Calu3 (cell line): ENCODE measurements at places on chromosomes 6 and 20. TPM values are rescaled to one million over a fixed set of nuclear protein-coding genes. Genes with fewer than 3 reads are reported as not detected.

PFDN4 gene
- total RNA-seq = 61.8 TPM in 2 replicates

VARS1 gene
- total RNA-seq = 316 and 331 TPM in 2 replicates

AKAP12 gene
- total RNA-seq = 21.8 and 31.8 TPM in 2 replicates

ARFGEF3 gene
- 15.4 and 16.3 TPM in 2 replicates for total RNA-seq

DNA sequence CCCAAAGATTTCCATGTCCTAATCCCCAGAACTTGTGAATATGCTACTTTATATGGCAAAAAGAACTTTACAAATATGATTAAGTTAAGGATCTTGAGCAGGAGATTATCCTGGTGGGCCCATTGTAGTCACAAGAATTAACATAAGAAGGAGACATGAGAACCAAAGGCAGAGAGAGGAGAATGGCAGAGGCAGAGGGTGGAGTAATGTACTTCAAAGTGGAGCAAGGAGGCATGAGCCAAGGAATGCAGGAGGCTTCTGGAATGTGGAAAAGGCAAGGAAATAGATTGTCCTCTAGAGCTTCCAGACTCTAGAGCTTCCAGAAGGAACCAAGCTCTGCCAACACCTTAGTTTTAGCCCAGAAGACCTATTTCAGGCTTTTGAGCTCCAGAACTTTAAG, 147.4 kb downstream of the MOXD1 start:
- no peak for DNase-seq
- no peaks in the 10 kb centered on the region for H3K4me1 ChIP-seq
- H3K4me3 ChIP-seq = no peak overlapping the region

DNA sequence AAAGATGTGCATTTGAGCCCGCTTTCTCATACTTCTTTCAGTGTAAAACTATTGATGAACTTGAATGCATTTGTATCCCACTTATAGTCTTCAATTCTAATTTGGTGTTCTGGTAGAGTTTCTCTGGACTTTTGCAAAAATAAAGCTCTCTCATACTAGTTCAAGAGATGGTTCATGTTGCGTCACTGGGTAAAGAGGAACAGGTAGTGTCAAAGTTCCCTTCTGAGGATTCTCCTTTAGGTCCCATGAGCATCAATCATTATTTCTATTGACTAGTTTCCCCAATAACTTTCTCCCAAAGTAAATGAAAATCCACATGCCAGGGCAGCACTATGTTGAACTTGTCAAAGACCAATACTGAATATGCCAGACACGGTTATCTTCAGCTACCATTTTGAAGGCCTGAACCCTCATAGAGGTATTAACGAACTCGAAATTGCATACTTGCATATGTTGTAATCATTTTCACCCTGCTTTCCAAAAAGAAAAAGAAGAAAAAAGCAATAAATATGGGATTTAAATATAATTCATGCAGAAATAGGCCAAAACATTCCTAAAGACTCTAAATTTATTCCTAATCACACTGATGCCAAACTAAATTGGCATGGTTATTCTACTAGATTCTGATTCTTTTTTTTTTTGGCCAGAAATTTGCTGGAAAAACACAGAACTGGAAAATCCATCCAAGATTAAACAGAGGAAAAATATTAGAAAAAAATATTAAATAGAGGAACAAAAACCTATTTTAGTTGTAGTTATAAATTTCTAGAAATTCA, 84.5 kb downstream of the SGK1 start:
- DNase-seq = no peak
- H3K4me1 ChIP-seq = peaks cover 10% of the 10 kb centered on the region
- no peak overlapping the region for H3K27ac ChIP-seq
- H3K36me3 ChIP-seq = no peaks in the 10 kb centered on the region
- H3K27me3 ChIP-seq = no peaks in the 10 kb centered on the region
- H3K4me3 ChIP-seq = no peak overlapping the region

- no peaks in the 10 kb centered on the region for H3K36me3 ChIP-seq
- no peak overlapping the region for H3K27ac ChIP-seq
- no peaks in the 10 kb centered on the region for H3K27me3 ChIP-seq
- no peaks in the 10 kb centered on the region for H3K4me1 ChIP-seq
- no peak for DNase-seq
Measured at GRCh38 chr6:156849806-156850205, 72.6 kb downstream of the ARID1B start.

- no peaks in the 10 kb centered on the region for H3K4me1 ChIP-seq
- H3K27ac ChIP-seq = no peak overlapping the region
- peaks cover 27% of the 10 kb centered on the region for H3K27me3 ChIP-seq
- DNase-seq = no peak
- H3K36me3 ChIP-seq = no peaks in the 10 kb centered on the region
Measured at GRCh38 chr6:99362678-99363268, 13.3 kb upstream of the FAXC start.

- peak; percentile 28 for DNase-seq
- H3K4me3 ChIP-seq = no peak overlapping the region
- peaks cover 3% of the 10 kb centered on the region for H3K36me3 ChIP-seq
- H3K27me3 ChIP-seq = peaks cover 35% of the 10 kb centered on the region
- H3K27ac ChIP-seq = peak overlapping the region; percentile 8
Measured at GRCh38 chr20:41669708-41670263, 51.6 kb upstream of the CHD6 start.

- no peak overlapping the region for H3K27ac ChIP-seq
- H3K4me3 ChIP-seq = peak overlapping the region; percentile 81
- H3K27me3 ChIP-seq = no peaks in the 10 kb centered on the region
- peaks cover 25% of the 10 kb centered on the region for H3K36me3 ChIP-seq
- DNase-seq = no peak
- peaks cover 19% of the 10 kb centered on the region for H3K4me1 ChIP-seq
Measured at GRCh38 chr6:131134980-131135243, 355 bp upstream of the AKAP7 start.

DNA sequence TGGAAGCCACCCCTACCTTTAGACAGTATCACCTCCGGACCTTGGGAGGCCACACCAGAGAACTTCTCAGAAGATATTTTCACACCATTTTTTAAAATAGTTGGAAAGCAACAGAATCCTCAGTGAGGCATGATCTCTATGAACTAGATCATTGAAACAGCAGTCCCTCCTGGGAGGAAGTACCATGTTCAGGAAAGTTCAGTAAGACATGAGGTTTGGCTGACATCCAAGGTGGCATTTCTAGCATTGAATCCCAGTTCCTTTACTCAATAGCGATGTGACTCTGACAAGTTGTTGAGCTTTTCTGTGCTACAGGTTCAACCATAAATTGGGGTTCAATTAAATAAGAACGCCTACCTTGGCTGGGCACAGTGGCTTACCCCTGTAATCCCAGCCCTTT, 169.0 kb downstream of the TBC1D7 start:
- DNase-seq = no peak
- H3K27ac ChIP-seq = no peak overlapping the region
- H3K4me3 ChIP-seq = no peak overlapping the region
- no peaks in the 10 kb centered on the region for H3K4me1 ChIP-seq
- H3K27me3 ChIP-seq = peaks cover 78% of the 10 kb centered on the region

DNA sequence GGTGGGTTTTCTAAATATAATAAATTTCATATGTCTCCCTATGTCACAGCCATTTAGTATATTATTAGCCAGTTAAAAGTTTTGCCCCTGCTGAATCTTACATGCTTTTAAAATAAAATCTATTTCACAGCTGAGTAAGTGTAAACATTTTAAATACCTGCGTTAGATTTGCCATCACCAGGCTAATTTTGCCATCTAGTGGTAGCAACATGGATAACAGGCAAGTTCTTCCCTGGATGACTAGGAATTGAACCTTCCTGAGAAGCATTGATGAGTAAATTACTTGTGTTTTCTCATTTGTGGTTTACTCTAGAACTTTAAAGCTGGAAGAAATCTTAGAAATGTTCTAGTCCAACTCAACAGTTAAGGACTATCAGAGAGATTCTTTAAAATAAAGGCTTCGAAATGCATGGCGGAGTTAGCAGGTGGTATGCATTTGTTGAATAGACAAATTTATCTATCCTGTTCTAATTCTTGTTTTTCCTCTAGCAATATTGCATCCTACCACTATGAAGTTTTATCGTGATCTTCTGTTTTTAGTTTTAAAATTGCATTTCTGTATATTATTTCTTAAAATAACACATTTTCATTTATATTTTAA, 2.6 kb downstream of the PRSS35 start:
- H3K4me3 ChIP-seq = no peak overlapping the region
- no peak overlapping the region for H3K27ac ChIP-seq
- H3K27me3 ChIP-seq = no peaks in the 10 kb centered on the region
- DNase-seq = peak; percentile 56
